GM13976 (cell line): ENCODE measurements at places on chromosomes 7 and 10.

GRCh38 chr10:110032801-110033700 lies 25.3 kb downstream of the ADD3 start:
- no peak for DNase-seq

DNA sequence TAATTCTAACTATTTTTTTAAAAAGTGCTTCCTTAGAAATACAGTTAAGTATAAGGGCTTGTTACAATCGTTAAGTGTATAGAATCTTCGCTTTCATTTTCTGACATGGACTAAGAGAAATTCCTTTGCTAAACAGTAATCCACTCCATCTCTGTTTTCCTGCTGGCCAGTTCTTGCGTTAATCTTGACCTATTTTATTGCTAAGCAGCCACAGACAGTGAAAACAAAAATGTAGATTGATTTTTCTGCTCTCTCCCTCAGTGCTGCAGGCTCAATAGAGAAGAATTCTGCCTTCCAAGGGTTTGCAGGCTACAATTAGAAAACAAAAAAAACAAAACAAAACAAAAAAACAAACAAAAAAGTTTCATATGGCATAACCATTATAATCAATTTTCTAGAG lies 310.4 kb upstream of the ADARB2 start:
- DNase-seq = no peak

GRCh38 chr10:8279598-8279997 lies 225.1 kb downstream of the GATA3 start:
- no peak for DNase-seq

- peak; percentile 23 for DNase-seq
Measured at GRCh38 chr7:17640730-17641377, 299.4 kb downstream of the SNX13 start.

DNA sequence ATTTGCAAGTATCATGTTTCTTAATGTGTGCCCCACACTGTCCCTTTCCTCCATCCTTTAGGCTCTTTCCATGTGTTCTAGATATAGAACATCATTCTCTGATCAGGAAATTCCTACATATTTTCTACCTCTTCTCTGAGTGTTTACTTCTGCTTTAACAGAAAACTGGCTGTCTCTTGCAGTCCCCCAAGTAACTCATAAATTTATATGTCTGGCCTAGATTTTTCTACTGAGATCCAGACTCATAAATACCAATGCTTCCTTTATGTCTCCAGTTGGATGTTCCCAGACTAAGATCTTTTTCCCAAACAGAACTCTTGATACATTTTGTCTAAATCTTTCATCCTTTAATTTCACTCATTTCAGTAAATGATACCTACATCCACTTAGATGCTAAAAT lies 181.8 kb downstream of the CDK14 start:
- no peak for DNase-seq

DNA sequence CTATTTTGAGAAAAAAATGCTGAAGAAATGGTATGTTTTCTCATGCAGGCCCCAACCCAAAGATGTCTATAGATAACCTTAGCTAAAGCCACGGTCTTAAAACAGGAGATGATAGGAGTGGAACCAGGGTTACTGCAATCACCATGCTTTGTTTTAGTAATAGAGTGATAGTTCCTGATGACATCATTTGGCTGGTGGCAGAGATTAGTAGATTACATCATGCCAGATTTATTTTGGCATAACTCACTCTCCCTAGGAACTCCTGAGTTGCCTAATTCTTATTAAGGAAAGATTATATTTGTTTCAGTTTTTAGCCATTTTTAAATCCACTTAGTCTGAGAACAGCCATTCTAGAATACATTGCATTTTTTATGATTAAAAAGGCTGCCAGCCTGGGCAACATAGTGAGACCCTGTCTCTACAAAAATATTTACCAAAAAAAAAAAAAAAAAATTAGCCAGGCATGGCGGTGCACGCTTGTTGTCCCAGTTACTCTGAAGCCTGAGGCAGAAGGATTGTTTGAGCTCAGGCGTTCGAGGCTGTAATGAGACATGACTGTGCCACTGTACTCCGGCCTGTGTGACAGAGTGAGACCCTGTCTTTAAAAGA lies 17.8 kb downstream of the ENO4 start:
- DNase-seq = no peak

DNA sequence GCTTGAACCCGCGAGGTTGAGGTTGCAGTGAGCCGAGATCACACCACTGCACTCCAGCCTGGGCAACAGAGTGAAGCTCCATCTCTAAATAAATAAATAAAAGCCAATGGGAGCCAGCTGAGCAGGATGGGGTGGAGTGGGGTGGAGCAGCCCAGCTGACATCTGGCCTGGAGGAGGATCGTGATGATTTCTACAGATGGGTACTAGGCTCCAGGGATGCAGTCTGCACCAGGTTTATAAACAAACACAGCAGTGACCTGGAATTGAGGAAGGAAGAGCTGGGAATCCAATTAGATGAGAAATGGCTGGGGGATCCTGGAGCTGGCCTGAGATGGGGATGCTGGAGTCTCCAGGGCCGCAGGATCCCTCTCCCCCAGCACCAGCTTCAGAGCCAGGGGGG lies 7.3 kb upstream of the GRIFIN start:
- no peak for DNase-seq

GRCh38 chr7:102211590-102212550 lies 74.8 kb upstream of the SH2B2 start:
- peak; percentile 87 for DNase-seq

DNA sequence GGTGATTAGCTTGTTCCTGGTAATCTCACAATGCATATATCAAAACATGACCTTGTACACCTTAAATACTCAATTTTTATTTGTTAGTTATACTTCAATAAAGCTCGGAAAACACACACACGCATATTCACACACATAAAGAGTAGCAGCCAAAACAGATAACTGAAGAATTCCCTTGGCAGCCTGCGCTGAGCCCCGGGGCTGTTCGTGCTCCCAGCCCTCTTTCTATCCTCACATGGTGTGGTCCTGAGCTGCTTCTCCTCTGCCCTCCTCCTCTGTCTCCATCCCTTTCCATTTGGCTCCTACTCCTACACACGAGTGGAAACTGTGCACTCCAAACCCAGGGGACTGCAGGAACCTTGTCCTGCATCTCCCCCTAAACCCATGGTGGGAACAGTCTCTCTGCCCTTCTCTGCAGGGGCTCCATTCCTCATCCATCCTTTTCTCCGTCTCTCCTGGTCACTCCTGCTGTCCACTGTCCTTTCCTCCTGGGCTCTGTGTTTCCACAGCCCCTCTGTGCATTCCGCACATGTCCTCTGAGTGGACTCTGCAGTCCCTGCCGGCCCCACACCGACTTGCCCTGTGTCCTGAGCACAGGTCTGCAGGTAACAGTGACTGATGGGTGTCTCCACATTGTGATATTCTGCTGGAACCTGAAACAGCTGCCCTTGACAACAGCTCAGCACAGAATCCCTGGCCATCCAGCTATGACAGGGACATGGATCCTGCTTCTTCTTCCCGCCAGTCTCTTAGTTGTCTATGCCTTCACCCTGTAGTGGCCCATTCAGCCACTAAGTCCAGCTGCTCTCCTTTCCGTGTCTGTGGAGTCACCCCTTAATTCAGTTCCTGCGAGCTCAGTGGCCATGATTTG lies 216.8 kb upstream of the ZNF32 start:
- no peak for DNase-seq

DNA sequence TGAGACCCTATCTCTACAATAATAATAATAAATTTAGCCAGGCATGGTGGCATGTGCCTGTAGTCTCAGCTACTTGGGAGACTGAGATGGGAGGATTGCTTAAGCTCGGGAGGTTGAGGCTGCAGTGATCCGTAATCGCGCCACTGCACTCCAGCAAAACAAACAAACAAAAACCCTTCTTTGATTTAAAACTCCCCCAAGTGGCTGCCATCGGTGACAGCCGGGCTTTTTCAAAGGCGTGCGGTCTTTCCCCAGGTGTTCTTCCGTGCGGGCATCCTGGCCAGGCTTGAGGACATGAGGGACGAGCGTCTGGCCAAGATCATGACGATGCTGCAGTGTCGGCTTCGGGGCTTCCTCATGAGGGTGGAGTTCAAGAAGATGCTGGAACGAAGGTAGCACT lies 1.9 kb upstream of the MYH16 start:
- no peak for DNase-seq

DNA sequence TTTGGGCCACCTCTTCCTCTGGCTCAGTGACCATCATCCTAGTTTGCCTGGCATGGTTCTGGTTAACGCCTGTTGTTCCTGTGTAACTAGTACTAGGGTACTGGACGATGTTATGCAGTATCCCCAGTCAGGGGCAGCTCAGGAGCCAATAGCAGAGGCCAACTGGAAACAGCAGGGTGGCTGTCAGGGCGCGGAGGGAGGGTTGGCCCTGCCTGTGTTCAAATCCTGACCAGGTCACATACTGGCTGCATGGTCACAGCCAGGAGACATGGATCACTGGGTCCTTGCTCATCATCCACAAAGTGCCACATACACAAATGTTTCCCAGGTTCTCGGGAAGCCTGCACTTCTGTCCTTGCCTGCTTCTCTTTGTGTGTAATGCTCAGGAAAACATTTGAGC lies 12.3 kb upstream of the RBP3 start:
- DNase-seq = no peak

GRCh38 chr10:120746001-120746777 lies 105.0 kb upstream of the WDR11 start:
- no peak for DNase-seq

DNA sequence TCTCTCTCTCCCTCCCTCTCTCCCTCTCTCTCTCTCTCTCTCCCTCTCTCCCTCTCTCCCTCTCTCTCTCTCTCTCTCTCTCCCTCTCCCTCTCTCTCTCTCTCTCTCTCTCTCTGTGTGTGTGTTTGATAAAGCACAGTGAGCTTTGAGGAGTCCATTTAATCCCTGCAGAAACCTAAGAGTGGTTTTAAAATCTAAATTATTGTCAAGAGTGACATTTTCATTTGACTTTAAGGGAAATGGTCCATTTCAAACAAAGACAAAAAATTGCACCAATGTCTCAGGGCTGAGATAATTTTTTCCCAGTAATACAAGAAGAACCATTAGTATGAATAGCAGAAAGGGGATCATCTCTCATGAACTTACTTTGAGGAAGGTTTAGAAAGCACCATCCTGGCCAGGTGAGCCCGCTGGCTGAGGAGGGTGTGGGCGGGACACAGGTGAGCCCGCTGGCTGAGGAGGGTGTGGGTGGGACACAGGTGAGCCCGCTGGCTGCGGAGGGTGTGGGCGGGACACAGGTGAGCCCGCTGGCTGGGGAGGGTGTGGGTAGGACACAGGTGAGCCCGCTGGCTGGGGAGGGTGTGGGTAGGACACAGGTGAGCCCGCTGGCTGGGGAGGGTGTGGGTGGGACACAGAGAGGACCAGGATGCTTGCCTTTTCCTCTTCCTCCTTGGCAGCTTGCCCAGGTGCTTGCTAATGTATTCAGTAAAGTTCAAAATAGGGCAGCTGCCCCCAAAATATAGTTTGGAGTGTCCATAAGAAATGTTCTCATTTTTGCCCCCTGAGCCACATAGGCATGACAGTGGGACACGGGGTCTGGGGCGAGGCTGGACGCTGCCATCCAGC lies 125.0 kb downstream of the DNAJB6 start:
- DNase-seq = no peak

DNA sequence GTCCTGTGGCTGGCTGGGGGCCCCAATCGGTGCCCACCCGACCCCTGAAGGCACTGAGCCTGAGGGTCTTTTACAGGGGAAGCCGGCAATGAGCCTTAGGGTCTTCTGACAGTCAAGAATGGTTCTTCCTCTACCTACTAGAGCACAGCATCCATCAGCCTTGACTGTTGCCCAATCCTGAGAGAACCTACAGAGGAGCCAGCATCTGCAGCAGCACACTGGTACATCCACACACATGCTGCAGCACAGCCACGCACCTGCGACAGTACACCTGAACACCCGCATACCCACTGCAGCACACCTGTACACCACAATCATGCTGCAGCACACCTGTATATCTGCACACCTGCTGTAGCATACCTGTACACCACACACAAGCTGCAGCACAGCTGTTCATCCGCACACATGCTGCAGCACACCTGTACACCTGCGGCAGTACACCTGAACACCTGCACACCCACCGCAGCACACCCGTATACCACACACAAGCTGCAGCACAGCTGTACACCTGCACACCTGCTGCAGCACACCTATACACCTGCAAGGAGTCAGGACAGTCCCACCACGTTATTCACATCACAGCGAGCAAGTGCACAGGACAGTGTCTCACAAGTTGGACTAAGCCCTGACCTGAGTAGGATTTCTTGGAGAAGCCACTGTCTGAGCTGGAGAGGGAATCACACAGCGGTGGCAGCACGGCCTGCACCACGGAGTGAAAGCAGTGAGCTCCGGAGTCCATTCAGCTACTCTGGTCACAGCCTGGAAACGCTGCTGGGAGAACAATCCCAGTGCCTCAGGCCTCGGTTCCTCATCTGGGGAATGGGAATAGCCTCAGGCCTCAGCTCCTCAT lies 56.4 kb downstream of the VIPR2 start:
- no peak for DNase-seq

DNA sequence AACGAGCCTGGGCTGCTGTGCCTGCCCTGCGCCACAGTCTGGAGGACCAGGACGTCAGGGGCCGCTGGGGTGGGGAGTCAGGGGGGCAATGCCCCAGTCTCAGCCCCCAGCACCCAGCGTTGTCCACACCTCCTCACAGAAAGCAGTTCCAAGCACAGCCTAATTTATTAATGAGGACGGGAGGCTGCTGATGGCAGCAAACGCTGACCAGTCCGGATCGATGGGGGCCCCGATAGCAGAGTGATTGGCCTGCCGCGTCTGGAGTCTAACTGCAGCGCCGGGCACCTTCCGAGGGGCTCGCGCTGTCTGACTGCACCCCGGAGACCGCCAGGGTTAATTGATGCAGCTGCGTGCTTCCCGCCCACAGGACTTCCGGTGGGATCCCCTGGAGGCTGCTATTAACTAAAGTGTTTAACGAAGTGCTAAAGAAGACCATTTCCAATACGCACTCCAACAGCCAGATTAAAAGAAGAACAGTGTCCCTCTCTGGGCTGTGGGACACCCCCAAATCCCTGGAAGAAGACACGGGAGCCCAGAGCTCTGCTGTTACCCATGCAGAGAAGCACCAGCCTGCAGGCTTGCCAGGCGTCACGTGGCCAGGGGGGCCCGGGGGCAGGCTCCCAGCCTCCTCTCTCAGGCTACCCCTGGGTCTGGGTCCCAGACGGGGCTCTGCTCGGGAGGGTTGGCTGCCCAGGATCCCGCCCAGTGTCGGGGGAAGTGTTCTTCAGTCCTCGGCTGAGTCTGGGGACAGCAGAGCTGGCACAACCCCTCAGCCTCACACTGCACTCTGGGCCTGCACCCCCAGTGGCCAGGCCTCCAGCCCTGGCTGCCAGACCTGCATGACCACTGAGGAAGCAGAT lies 63.8 kb downstream of the MICALL2 start:
- no peak for DNase-seq

GRCh38 chr10:78250313-78251015 lies 216.8 kb downstream of the RPS24 start:
- DNase-seq = no peak

GRCh38 chr10:97101166-97101940 lies 84.4 kb downstream of the SLIT1 start:
- DNase-seq = no peak

- peak; percentile 30 for DNase-seq
Measured at GRCh38 chr7:23938937-23939552, 229.0 kb downstream of the STK31 start.

- no peak for DNase-seq
Measured at GRCh38 chr7:49308787-49309186, 384.4 kb downstream of the CDC14C start.
